ENCODE measurements at places on chromosomes 5 and 9.
A peak's percentile ranks its signal among the peaks of the same experiment; 100 is the strongest.

- DNase-seq, result peak; percentile 73
Measured at GRCh38 chr5:14665949-14666348, 1.4 kb downstream of the OTULIN start.

GRCh38 chr9:121622387-121623203, 28.8 kb upstream of the DAB2IP start:
- DNase-seq, result no peak

DNA sequence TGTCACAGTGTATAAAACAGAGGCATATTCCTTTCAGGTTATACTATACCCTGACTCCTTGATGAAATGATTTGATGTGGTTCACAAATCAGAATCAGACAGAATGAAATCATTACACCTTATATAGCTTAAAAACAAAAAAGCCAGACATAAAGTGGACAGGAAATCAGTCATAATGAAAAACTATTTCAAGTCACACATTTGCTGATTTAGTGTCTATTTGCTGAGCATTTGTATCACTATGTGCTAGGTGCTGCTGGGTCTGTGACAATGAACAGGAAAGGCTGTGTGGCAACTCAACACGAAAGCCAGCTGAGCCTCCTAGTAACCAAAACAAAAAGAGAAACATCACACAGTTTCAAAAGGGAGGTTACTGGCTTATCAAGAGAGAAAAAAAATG, 194.0 kb downstream of the EFNA5 start:
- DNase-seq, result peak; percentile 5

DNA sequence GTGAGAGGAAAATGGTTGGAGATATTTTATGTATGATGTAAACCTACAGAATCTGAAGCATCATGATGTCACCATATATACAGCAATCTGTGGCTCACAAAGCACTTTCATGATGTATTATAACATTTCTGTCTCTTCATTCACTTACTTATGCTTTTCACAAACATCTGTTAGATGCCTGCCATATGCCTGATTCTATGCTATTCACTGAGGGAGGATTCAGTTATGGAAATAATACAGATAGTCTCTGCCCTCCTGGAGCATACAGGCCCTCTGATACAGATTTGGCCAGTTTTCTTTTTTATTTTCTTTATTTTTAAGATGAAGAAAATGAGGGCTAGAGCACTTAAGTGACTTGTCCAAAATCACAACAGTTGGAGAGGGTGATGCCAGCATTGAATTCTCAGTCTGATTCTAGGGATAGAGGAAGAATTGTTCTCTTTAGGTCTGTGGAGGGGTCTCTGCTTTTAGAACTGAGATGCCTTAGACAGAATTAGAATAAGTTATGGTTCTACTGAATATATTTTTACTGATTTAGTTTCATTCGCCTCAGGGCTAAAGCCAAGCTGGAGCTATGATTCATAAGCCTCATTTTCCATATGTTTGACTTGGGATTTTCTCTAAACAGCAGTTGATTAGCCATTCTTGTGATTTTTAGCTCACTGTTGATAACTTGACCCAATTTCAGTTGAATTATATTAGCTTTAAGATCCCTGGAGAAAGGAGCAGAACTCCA, 636.4 kb downstream of the PRELID2 start:
- DNase-seq, result no peak

GRCh38 chr5:156359476-156359875, 32.5 kb downstream of the SGCD start:
- no peak for DNase-seq

DNA sequence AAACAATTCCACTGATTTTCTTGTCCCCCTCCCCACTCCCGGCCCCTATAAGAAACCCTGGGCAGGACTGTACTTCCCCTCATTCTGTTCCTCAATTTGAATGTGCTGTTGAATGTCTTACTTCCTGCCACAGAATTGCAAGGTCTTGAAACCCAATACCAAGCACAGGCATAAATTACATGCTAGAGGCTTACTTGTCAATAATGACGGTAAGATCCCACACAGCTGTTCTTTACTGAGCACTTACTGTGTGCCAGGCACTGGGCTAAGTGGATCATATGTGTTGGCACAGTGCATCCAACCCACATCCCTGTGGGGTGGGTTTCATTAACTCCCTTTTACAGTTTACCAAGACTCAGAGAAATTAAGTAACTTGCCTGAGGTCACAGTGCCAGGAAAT, 63.4 kb downstream of the MVB12B start:
- no peak for DNase-seq

DNA sequence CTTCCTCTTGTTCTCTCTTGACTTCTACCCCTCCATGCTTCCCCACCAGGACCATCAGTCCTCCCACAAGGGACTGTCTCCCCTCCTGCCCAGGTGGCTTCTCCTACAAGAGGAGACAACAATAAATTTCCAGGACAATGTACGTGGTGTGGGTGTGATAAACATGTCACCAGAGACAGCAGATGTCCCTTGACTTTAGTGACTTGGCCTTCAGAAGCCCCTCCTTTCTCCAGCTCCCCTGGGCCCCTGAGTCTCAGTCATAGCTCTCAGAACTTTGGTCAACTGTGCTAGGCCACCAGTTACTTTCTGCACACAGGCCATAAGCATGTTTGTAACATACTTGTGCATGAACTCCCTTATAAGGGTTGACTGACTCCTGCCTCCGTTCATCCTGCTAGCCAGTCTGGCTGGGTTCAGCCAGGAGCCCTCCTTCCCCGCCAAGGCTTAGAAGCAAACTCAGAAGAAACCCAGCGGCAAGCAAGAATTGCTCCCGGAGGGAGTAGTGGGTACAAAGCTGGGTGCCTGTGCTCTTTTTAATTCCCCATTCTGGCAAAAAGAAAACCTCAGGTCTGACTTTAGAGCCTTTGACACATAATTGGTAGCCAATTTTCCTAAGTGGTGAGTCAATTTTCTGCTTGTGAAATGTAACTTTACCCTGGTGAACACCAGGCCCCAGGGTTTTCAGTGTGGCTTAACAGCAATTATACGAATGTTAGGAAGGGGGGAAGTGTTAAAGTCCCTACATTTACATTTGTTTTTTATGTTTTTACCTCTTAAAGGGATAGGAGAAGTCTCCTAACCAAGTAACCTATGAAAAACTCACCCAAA, 49.2 kb downstream of the EBF1 start:
- DNase-seq, result no peak

- DNase-seq, result no peak
Measured at GRCh38 chr5:111680737-111681413, 76.1 kb downstream of the NREP start.

GRCh38 chr5:8184455-8185063, 315.6 kb downstream of the MTRR start:
- peak; percentile 58 for DNase-seq

DNA sequence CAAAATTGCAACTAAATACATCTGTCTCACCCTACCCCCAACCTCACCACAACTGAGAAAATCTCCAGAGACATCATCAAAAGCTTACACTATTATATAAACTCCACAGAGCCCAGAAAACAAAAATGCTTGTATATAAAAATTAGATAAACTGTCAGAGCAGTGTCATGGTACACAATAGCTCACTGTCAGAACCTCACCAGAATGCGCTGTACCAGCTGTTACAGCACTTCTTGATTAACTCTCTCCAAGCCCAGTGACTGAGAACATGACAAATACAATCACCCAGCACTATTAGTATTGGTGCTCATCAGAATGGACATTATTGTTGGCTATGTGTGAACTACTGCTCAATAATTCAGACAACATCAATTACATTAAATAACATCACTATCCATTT, 65.7 kb downstream of the ZDHHC21 start:
- no peak for DNase-seq

- no peak for DNase-seq
Measured at GRCh38 chr9:105757496-105758251, 63.3 kb downstream of the TMEM38B start.

DNA sequence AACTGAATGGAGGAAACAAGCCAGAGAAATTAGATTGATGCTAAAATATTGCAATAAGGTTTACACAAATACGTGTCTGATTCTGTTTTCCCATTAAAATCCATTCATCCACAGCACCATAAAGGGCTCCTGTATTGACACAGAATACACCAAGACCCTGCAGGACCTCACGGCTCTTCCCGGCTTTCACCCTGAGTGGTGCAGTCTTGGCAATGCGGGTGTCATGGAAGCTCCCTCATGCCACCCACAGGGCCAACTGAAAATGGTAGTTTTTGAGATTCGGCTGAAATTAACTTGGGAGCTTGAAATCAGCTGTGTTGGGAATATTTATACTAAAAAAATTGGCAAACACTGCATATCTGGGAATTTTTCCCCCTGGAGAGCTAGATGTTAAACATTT, 17.3 kb upstream of the EXOC3 start:
- no peak for DNase-seq

GRCh38 chr9:98231770-98232478, 23.5 kb downstream of the TBC1D2 start:
- DNase-seq, result no peak

GRCh38 chr5:33272288-33272687, 168.5 kb upstream of the TARS1 start:
- no peak for DNase-seq

DNA sequence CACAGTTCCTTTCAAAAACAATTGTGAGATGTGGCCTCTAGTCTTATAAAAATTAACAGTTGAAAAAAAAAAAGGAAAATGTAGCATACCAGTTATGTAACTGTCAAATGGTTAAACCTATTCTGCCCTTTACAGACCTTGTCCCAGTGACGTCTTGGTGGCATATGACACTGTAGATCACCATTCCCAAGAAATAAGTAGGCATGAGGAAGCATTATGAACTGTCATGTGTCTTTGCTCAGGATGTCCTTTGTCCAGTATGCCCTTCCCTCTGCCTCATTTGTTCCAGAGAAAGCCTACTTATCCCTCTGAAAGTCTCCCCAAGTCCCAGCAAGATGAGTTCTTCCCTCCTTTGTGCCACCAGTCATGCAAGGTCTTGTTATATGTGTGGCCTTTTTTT, 63.2 kb downstream of the PAM start:
- no peak for DNase-seq

- DNase-seq, result no peak
Measured at GRCh38 chr5:163350083-163350482, 87.3 kb upstream of the CCNG1 start.

DNA sequence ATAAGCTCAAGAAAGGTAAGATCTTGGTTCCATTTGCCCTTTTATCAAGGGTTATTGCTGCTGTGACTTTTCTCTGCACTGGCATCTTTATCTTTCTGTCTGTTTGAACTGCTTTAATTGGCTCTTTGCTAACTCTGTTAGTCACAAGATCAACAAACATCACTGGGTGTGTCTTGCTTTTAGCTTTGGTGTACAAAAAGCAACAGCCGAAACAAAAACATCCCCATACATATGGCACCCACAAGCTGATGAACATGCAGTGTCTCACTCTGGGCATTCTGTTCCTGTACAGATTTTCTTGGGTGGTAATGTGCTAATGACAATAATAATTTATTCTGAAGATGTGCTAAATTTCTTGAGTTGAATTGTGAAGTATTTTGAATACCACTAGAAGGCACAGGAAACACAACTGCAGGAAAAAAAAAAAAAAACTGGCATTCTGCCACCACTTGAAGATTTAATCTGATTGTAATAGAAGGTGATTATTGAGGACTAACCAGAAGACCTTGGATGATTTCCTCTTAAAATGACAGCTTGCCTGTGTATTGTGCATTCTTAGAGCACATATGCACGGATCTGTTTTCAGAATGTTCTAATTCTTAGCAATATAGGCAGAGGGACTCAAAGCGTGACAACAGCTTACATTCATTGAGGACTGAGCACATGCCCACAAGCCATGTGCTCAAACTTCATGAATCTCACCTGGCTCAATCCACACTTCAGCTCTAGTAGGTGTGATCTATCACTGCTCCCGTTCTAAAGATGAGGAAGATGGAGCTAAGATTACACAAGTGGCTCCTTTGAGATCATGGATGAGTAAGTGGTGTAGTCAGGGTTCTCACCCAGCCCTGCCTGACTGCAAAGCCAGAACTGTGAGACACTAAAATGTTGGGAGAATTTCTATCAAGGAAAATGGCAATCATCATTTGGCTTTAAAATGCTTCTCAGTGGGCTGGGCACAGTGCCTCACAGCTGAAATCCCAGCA, 96.4 kb downstream of the EBF1 start:
- DNase-seq, result no peak

- no peak for DNase-seq
Measured at GRCh38 chr5:16944816-16945562, 8.9 kb upstream of the MYO10 start.

GRCh38 chr5:105735704-105736103, 1935.0 kb downstream of the EFNA5 start:
- no peak for DNase-seq

DNA sequence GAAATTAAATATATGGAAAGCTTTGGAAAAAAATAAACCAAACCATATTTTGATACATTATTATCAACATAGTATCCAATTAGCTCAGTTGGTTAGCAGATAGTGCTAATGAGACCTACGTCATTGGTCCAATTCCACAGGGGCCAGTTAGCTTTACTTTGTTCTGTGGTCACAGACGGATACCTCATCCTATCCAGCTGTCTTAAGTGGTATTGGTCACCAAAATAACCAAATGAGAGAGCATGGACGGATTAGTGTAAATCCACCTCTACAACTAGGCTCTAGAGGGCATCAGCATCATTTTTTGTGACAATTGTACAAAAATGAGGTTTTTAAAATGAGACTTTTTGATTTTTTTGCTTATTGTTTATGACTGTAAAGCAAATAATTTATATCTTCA, 364.2 kb downstream of the KIAA0825 start:
- DNase-seq, result no peak

All from activated CD4-positive, alpha-beta T cell treated with anti-CD3 and anti-CD28 coated beads for 48 hours (primary cell).